ENCODE measurements at places on chromosomes 4 and X.

GRCh38 chr4:53937918-53938317 lies 126.5 kb downstream of the CHIC2 start:
- DNase-seq, result no peak

DNA sequence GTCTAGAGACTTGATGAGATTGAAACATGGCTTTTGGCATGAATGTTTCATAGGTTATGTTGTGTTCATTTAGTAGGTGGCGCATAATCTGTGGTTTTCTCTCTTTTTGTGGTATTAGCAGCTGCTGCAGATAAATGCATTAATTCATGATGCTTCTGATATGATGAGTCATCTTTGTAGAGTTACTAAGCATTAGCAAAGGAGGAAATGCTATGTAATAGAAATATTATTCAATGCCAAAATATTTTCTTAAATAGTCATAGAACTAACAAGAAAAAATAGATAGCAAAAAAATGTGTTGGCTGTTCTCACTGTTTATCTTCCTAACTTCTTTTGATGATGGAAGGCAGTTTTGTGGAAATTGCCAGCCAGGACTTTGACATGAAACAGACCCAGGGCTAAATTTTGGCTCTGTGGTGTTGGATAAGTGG lies 3.6 kb downstream of the ZXDB start:
- DNase-seq, result no peak

GRCh38 chr4:56324011-56324610 lies 63.2 kb downstream of the AASDH start:
- DNase-seq, result no peak

DNA sequence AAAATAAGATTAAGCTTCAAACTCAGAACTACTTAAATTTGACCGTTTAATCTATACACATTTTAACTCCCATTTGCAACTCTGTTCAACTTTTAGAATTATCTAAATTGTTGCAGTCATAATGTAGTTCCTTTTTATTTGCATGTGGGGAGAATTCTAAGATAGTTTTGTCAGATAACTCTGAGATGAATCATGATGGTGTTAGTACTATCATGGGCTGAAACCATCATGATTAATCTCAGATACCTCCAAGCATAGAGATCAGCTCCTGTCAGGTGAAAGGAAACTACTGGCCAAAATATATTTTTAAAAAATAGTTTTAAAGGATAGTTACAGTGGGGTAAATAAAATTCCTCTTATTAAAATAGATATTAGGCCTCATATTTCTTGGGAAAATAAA lies 39.0 kb downstream of the FBXO8 start:
- DNase-seq, result no peak

DNA sequence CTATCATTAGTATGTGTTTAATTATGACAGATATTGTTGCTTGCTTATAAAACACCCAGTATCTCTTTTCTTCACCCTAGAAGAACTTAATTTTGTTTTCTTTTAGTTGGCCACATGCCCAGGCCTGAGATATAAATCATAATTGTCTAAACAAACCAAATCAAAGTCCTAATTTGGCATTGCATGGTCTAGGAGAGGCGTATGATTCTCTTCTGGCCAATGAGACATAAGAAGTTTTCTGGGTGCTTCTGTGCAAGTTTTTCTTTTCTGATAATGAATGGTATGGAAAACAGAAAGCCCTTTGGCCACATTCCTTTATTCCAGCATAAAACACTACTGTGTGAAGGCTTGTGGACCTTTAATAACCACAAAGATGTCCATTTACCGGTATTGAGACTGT lies 192.9 kb upstream of the CTSO start:
- no peak for DNase-seq

DNA sequence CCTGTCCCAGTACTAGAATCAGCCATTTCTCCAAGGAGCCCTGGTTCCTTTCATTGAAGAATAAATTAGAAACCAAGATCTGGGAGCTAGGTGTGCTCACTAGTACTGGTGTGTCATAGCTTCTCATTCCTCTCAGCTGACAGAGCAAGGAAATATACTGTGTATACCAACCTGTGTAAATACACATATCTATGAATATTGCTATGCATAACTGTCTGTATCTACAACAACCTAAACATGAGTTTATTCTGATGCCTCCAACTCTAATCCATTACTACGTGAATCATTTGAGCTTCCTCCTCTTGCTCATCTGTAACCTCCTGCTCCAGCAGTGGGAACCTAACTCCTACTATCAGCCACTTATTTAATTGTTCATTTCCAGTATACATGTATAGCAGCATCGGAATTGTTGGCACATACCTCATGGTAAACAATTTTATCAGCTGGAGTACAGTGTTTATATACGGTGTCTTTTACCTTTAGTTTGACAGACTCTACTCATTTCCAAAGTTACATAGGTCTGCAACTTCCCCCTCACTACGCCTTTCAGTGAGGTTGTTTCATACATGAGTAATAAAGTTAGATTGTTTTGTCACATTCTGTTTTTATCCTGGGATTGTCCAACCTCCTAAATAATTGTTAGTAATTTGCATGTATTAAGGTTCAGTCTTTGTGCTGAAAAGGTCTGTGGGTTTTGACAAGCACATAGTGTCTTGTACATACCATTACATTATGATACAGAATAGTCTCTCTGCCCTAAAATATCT lies 7.1 kb upstream of the SCRG1 start:
- no peak for DNase-seq

DNA sequence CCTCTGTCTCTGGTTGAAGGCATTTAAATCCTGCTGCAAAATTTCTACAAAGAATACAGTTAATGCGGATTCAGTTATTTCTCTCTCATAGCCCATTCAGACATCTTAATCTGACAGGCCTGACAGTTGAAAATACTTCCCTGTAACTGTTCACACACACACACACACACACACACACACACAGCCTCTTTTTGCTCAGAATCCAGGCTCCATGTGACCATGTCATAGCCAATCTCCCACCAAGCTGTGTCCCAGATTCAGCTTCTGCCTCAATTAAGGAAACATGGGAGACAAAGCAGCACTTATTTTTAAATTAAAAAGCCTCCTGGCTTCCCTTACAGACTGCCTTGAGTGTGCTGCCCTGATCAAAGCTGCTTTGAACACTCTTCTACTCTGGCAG lies 49.3 kb upstream of the EFHC2 start:
- no peak for DNase-seq

DNA sequence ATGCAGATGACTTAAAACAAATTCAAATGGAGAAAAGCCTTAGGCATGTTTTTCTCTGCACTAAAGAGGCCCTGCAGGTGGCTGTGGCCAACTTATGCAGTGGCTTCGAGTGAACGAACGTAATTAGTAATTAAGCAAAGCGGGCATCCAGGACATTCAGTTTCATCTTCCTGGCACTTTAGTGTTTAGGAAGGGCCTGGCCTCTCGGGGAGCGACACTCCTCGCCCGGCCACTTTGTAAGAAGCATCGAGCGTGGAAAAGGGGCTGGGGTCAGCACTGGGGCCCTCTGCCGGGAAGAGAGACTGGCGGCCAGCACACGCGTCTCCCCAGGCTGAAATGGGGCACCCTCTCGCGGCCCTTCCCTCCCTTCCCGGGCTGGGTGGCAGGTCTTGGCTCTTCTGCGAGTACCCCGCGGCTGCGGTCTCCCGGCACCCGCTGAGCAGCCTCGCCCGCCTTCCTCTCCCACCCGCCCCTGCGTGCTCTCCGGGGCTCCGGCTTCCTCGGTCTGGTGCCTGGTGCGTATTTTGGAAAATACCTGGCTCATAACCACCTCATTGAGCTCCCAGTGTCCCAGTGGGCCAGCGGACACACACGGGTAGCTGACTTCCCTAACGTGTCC lies 677 bp upstream of the CYP4V2 start:
- DNase-seq, result peak; percentile 77

DNA sequence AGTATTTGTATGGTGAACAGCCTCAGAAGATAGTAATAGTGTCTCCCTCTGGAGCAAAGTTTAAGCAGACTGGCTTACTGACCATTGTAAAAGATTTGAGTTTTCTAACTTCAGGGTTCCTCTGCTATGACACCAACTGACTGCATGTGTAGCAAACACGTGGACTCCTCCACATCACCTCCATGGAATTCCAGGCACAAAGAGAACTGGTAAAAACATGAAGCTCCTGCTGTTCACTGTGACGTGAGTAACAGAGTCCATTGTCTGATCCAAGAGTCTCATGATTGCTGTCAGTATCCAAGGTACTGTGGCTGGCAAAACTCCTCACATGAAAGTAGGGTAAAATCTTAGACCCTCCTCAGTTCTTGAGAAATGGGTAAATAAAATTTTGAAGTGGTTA lies 107.6 kb upstream of the FAM9B start:
- no peak for DNase-seq

- no peak for DNase-seq
These were observed 121.7 kb upstream of the DIPK2B start for GRCh38 chrX:45322382-45322781.

- no peak for DNase-seq
These were observed 256.0 kb downstream of the GRXCR1 start for GRCh38 chr4:43148481-43148880.

DNA sequence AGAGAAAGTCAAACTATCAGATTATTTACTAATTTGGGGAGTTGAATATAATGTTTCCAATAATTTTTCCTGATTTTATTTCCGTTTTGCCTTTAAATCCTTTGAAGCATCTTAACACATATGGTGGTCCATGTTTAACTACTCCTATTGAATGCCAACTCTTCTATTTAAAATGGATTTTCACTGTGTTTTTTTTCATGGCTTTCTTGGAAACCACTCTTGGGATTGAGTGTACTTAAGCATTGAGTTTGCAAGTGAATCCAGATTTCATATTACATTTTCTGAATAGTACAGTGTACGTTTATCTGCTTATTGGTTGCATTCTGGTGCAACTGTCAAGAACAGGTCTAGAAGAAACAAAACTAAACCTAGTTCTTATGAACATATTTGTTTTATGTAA lies 45.6 kb downstream of the RAPGEF2 start:
- DNase-seq, result no peak

- DNase-seq, result peak; percentile 71
These were observed 12.7 kb upstream of the RBBP7 start for GRCh38 chrX:16882702-16883486.

GRCh38 chr4:157667836-157668235 lies 447.3 kb downstream of the GRIA2 start:
- no peak for DNase-seq

- no peak for DNase-seq
These were observed 232.0 kb downstream of the CXXC4 start for GRCh38 chr4:104262678-104263077.

- DNase-seq, result no peak
These were observed 734.4 kb upstream of the PABPC4L start for GRCh38 chr4:134936014-134936413.

DNA sequence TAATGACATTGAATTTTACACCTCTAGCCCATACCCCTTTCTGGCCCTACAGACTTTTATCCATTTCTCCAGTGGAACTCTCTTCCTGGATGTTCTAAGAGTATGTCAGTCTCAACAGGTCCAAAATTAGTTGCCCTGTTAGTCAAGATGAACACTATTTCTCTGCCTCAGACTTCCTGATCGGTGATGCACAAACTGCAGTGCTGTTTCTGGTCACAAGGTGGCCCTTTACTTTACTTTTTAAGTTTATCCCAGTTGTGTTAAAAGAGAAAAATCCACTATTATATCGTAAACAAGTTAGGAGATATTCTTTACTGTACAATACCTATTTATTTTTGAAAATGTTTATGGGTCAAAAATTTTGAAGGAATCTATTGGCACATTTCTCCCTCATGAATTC lies 13.1 kb downstream of the TCEAL7 start:
- no peak for DNase-seq

Measured in activated CD8-positive, alpha-beta memory T cell treated with anti-CD3 and anti-CD28 coated beads, Interleukin-2, amount 50 U/mL, for 48 hours (primary cell).